ENCODE measurements at places on chromosomes 3 and 15. TPM values are rescaled to one million over a fixed set of nuclear protein-coding genes. Genes with fewer than 3 reads are reported as not detected.

Gene DUOXA2
- polyA plus RNA-seq = not detected

Gene ISLR2
- 0.25 TPM for polyA plus RNA-seq

Gene TGM5
- polyA plus RNA-seq = not detected

Gene OSBPL10
- polyA plus RNA-seq = 9.2 TPM

Gene ATP10A
- 7.6 TPM for polyA plus RNA-seq

Gene TF
- 0.53 TPM for polyA plus RNA-seq

Gene TNFAIP8L3
- polyA plus RNA-seq = 1.8 TPM

Gene AAGAB
- 67.4 TPM for polyA plus RNA-seq

Gene NRROS
- polyA plus RNA-seq = not detected

Gene SH2D7
- polyA plus RNA-seq = not detected

Gene CELF6
- polyA plus RNA-seq = not detected
